ENCODE measurements at places on chromosomes 3 and 15.

GRCh38 chr3:180082699-180083098, 46.0 kb upstream of the PEX5L start:
- DNase-seq = no peak

DNA sequence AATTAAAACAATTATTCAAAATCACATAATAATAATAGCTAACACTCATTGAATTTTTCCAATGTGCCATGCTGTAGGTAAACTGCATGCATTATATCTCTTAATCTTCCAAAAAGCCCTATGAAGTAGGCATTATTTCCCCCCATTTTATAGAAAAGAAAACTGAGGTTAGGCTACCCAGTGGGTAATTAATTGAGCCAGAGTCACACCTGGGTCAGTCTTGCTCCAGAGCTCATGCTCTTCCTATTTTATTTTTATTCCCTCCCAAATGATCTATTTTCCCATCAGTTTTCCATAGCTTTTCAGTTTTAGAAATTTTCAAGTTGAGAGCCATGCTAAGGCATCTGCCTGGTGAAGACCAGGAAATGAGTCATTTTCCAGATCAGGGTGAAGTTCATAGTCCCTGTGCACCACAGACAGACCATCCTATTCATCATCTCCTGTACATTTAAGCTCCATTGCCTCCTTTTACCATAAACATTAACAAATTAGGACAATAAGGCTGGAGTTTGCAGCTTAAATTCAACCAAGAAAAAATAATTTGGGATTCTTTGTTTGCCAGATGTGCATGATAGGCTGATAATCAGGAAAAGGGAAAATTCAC, 417.3 kb downstream of the OTOL1 start:
- peak; percentile 59 for DNase-seq

DNA sequence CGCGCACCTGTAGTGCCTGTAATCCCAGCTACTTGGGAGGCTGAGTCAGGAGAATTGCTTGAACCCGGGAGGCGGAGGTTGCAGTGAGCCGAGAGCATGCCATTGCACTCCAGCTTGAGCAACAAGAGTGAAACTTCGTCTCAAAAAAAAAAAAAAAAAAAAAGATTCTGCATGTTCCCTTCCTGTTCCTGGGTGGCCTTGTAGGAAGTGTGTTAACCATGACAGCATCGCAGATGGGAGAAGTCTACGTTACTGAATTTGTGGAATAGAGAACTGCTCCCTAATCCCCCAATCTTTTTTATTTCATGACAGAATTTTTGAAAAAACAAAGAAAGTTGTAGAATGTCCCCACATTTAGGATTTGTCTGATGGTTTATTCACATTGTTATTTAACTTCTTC, 45.4 kb downstream of the FOXL2 start:
- peak; percentile 52 for DNase-seq

DNA sequence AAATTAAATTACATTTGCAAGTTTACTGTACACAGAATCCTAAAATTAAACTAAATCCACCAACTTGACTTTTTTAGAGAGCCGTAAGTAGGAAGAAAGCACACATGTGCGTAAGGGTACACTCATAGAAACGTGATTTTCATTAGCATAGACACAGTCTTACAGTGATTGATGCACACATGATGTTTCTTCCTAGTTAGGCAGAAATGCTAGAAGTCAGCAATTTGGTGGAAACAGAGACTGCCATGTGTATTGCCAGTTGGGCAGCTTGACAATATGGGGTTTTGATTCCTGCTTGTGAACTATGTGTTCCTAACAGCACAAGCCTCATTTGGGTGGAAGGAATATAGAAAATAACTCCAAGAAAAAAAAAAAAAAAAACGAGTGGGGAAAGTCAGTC, 878.5 kb downstream of the ROBO1 start:
- no peak for DNase-seq

GRCh38 chr3:155420881-155421486, 127.5 kb upstream of the STRIT1 start:
- DNase-seq = no peak

- no peak for DNase-seq
Observed at GRCh38 chr3:42035816-42036482, 55.2 kb upstream of the TRAK1 start.

DNA sequence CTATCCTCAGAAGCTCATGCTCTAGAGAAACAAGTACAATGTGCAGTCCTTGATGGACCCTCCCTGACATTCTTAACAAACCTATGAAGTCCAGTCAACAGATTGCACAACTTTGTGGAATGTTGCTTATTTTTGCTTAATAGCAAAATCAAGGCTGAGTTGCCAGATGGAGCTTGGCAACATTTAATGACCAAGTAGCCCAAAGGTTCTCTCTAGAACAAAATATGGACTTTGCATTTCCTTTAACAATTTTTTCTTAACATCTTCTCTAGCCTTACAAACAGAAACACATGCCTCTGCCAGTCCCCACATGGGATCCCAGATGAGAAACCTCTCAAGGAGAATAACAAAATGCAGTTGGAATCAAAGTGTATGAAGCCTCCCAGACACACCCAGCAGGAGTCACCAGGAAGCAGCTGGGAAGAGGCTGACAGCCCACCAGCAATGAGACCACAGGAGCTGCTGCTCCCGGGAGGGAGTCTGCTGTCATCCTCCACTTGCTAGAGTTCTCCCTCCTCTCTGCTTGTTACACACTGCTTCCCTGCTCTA, 422.5 kb upstream of the CDIN1 start:
- DNase-seq = no peak

GRCh38 chr15:56619887-56620286, 113.4 kb downstream of the ZNF280D start:
- DNase-seq = no peak

DNA sequence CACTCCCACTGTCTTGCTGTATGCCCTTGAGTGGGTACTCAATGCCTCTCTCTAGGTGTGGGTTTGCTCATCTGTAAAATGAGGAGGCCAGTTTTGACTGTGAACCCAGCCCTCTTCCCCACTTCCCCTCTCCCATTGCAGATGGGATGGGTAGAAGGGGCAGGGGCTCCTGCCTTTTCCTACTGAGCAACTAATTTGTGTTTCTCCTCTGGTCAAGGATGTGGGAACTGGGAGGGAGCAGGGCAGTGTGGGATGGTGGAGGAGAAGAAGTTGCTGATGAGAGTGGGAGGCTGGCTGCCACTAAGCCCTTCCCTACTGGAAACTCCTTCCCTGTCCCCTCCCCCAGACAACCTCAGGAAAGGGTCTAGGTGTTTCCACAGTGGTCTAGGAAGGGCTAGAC, 20.1 kb upstream of the ANKDD1A start:
- no peak for DNase-seq

DNA sequence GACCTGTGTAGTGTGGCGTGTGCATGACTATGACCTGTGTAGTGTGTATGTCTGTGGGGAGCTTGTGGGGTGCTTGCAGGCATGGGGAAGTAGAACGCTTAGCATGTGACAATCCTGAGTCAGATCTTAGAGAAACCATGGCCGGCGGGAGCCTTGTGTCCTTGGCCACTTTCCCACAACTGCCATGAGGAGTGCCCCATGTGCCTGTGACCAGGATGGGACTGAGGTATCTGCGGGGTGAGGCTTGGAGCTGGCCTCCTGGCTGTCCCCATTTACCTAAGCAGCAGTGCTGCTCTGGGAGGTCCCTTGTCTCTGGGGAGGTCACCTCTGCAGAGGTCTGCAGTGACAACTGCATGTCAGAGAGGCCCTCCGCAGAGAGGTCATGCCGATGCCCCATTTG, 23.6 kb downstream of the TRPM1 start:
- DNase-seq = no peak

DNA sequence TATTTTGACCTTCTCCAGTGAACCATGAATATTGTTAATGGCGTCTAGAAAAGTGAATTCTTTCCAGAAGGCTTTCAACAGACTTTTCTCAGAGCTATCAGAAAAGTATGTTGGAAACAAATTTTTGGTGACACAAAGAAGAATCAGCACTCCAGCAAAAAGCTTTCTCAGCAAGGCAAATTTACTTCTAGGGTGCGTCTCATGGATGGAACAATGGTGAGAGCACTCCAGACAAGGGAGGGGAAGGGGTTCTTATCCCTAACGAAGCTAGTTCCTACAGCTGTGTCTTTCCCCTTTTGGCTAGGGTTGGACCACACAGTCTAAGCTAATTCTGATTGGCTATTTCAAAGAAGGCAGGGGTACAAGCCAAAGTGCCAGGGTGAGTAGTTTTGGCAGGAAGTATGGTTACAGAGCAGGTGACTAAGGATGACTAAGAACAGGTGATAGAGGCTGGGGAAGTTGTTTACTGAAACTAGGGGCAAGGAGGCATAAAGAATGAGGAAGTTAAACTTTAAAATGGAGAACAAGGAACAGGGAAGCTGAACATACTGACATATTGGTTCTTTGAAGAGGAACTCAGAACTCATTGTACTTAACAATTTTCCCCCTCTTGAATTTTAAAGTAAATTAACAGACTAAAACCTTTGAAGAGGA, 959.8 kb downstream of the NAALADL2 start:
- DNase-seq = peak; percentile 53

- DNase-seq = no peak
Observed at GRCh38 chr15:23565395-23566070, at the start of gene MKRN3. Gene MKRN3 (plus strand): TSS chr15:23565674. CDS start chr15:23565783, 109 bp downstream.

DNA sequence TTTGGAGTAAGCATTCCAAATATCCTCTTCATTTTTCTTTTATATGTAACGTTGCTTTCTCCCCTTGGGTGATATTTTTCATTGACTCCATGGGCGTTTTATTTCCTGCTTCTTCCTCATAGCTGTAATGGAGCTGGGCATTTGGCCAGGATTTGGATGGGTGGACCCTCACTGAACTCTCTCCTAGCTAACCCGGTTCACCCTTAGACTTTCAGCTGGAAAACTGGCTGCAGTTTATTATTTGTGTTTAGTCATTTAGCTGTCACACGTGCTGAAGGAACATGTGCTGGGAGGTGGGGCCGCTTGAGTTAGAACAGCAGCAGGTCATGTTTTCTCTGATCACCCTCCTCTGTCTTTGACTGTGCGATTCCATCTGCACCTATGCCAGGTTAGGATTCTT, 407.6 kb downstream of the ZIC1 start:
- DNase-seq = no peak

Data from Kasumi-1 (cell line).